WERI-Rb-1 (cell line): ENCODE measurements at places on chromosomes 3 and 15.
A peak's percentile ranks its signal among the peaks of the same experiment; 100 is the strongest.

DNA sequence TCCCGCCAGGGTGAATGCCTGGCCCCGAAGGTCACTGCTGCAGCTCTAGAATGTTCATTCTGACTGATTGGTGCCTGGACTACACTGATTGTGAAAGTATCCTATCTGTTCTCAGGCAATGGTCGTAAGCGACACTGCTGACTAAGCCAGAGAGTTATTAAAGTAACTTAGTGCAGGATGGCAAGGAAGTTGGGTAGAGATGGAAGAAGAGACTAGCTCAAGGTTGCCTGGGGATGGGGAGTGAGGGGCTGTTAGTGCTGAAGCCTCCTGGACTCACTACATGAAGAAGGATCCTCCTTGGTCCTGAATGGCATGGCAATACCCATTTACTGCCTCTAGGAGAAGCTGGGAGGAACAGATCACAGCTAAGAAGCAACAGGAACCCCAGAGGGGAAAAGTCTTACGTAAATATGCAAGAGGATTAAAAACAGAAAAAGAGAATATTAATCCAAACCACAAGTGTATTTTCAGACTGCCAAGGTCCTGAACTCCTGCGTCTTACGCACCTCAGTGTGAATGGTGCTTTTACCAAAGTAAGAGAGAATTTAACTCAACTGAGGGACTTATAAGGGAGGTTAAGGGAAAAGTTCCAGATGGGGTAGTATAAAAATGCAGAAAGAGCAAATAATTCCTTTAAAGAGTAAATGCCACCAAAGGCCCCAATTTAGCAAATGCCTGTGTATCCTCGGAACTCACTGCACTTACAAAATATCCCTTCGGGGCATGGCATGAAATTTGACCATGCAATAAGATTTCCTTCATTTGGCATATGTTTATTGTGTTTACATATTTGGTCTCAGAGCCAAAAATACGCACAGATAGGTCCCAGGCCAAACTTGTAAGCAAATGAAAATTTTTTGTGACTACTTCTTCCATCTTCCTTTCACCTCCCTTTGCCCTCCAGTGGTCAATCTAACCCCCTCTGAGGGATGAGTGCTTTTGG lies 64.0 kb upstream of the DGKG start:
- DNase-seq, result peak; percentile 14

- peak; percentile 68 for DNase-seq
Observed at GRCh38 chr3:23202921-23203707, at the start of gene UBE2E2. Gene UBE2E2 (plus strand): TSS chr3:23203327.

DNA sequence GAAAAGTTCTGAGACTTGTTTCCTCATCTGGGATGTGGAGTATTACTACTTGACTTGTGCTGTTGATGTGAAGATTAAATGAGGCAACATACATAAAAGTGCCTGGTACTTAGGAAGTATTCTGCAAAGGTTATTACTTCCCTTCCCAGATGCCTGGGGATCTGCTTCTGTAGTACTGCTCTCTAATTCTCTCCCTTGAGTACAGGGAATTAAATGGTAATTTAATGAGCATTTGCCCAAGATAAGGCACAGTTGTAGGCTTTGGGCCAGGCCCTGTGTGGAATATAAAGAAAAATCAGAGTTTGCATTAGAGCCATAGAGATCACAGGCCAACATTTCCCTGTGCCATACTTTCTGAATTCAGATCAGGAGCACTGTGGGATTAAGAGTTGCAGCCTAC lies 84.4 kb downstream of the LARS2 start:
- no peak for DNase-seq

DNA sequence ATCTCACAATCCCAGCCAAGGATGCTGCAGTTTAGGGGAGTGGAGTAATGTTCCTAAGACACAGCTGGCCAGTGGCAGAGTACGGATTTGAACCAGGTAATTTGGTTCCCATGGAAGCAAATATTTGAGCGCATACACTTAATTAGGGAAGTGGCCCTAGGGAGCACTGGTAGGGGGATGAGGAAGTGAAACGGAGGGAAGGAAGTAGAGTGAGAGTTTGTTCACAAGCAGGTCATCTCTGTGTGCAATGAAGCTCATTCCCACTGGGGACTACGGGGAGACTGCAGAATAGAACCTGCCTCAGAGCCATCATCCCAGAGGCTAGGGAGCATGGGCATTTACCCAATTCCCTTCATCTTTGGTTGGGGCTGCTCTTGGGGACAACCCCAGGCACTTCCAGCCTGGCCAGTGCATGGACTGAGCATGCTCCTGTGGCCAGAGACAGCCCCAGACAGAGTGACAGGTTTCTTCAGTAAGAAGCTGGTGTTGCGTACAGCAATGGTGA lies 317.2 kb upstream of the PROK2 start:
- no peak for DNase-seq

DNA sequence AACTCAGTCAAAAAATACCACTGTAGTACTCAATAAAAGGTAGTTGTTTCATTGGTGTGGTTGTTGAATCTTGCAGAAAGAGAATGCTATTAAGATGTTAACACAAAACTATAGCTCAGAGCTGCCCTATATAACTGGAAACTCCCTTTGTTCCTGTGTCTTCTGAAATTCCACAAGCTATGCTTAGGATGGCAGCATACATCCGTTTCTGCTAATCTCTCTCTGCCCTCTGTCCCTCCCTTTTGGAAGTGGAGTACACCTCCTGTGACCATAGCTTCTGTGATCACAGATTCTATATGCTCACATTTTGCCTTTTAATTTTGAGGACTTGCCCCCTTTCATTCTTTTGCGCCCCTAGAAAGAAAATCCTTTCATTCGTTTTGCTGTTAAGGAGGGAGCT lies 33.7 kb downstream of the ARPP21 start:
- DNase-seq, result no peak

DNA sequence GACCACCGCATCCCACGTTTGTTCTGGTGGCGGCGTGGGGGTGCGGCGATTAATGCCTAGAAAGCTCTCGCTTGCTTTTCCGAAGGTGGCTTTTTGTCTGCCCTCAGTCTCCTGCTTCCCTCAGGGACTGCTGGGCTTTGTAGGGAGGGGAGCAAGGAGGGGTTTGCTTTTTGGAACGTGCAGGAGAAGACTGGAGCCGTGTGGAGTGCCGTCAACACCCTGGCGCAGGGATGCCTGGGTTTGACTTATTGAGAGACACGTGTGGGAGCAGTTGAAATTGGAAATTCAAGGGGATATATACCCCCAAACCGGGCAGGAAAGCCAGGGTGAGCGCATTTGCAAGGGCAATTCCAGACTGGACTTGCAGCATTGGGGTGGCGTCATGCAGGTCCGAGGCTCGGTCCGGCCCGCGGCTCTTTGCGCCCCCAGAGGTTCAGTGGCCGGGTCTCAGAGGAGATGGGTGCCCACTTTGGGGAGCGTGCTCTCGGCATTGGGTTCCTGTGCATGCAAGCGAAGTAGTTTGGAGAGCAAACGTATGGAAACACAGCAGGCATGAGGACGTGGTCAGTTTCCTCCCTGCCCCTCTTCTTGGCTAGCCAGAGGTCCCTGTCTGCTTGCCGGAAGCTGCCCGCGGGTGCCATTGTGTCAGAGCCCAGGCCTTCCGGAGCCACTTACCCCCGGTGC lies 2.1 kb downstream of the EPHB1 start:
- DNase-seq, result no peak

GRCh38 chr3:194607592-194608389 lies 25.4 kb downstream of the TMEM44 start:
- DNase-seq, result no peak
